ENCODE measurements at places on chromosomes 13 and 19.

GRCh38 chr19:3285647-3286176 is 61.3 kb downstream of the CELF5 start:
- DNase-seq, result peak; percentile 38

DNA sequence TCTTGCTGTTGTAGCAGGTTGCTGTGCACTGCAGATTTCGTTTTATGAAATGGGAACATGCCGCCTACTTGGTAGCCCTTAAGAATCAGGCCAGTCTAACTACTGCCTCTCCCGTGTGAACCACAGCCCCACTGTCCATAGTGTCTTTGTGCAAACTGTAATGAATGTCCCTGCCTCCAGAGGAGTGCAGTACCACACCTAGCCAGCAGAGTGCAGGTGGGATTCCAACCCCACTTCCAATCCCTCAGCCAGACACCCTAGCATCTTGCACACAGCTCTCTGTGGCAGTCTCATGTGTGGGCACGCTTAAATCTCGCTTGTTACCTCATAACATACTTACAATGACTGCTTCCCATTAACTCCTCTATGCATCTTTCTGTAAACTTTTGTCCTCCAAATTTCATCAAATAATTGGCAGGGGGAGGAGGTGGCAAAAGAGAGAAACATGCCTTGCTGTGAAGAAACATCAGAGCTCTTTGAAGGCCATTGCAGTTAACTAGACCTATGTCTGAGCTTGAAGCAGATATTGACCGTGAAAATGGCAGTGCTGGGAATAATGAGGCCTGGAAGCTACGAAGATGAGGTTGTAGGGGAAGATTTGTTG is 47.2 kb downstream of the ZAR1L start:
- DNase-seq, result no peak

- DNase-seq, result no peak
These were observed 1.5 kb downstream of the OR10H1 start for GRCh38 chr19:15813916-15814315.

- no peak for DNase-seq
These were observed 5.9 kb upstream of the CACNG7 start for GRCh38 chr19:53903055-53903680.

- no peak for DNase-seq
These were observed 341.2 kb upstream of the DACH1 start for GRCh38 chr13:72208112-72208645.

DNA sequence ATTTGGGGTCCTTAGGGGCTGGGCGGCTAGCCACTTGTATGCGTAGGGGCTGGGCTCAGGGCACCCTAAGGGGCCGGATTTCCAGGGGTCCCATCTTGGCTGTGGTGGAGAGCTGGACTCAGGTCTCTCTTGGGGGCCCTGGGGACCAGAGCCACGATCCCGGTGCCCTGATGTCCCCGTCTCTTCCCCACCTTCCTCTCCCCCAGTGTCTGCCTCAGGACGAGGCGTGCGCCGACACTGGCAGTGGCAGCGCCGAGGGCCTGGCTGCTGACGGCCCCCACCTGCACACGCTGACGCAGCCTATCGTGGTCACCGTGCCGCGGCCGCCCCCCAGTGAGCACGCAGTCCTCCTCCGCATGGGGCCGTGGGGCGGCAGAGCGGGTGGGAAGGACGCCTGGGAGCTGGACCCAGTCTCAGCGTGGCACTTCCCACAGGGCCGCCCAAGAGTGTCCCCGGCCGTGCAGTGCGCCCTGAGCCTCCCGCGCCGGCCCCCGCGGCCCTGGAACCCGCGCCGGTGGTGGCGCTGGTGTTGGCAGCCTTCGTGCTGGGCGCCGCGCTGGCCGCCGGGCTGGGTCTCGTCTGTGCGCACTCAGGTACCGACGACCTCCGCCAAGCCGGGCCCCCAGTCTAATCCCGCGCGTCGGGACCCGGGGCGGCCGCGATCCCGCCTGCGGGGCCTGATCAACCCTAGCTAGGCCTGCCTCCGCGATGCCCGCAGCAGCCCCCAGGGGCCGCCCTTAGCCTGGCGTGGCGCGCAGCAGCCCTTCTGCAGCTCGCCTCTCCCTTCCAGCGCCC is 2.7 kb upstream of the SNAPC2 start:
- peak; percentile 72 for DNase-seq

GRCh38 chr13:32911506-32911905 is 104.7 kb upstream of the KL start:
- no peak for DNase-seq

GRCh38 chr19:54160854-54161253 is 1.3 kb upstream of the LENG1 start:
- no peak for DNase-seq

- no peak for DNase-seq
These were observed 10.6 kb downstream of the PIAS4 start for GRCh38 chr19:4018140-4018613.

DNA sequence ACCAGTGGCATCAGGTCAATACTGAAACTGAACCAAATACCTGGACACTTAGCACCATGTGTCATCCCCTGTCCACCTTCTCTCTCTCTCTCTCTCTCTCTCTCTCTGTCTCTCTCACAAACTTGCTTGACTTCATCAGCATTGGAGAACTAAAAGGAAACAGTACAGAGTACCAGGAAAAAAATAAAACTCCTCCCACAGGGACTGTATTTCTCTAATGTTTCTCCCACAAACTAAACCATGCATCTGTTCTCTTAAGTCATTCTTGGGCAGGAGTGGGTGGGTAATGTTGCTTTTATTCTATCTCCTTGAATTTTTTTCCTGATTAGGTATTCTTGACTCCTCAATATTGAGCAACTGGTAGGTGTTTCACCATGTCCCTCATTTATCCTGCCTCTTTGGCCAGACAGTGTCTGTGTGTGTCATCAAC is 112.9 kb upstream of the CACNA1A start:
- DNase-seq, result no peak

DNA sequence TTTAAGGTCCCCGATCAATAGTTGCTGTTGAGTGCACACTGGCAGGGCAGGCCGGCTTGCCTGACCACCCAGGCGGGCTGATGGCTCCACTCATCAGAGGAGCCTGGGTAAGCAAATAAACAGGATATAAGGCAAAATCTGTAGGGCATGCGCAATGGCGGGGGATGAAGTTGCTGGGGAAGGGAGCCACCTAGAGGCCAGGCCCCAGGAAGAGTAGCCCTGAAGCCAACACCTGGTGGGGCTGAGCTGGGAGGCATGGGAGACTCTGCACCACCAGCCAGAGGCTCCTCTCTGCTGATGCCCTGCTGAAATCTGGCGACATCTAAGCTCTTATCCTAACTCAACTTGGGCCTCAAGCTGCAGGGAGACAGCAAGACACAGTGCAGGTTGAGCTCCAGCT is 324.3 kb downstream of the ZNF536 start:
- DNase-seq, result no peak

DNA sequence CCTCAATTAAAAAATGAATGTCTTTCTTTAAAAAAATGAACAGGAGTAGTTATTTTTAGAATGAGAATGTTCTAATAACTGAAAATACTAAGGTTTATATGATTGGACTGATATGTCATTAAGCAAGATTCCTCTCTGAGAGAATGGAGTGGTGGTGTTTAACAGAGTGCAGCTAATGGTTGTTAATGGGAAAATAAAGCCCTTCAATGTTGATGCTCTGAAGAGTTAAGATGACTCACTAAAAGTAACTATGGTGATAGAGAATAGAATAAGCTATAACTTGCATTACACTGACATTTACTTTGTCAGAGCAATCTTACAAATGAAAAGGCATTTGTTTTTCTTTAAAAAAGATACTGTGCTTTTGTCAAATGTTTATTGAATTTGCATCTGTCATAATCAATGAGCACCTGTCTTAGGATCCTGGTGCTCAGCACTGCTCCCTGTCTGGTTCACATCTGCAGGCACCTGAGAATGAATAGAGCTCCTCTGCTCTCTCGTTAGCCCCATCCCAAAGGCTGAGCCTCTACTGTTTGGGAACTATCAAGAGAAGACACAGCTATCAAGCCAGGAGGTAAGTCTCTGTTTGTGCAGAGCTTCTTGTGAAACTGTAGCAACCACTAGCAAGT is 15.1 kb downstream of the PABPC3 start:
- no peak for DNase-seq

GRCh38 chr19:53772943-53773342 is 51.2 kb downstream of the NLRP12 start:
- no peak for DNase-seq

- DNase-seq, result no peak
These were observed 68.2 kb downstream of the LRCH1 start for GRCh38 chr13:46621133-46621532.

- peak; percentile 14 for DNase-seq
These were observed 12.7 kb downstream of the SUGT1 start for GRCh38 chr13:52665325-52665724.

DNA sequence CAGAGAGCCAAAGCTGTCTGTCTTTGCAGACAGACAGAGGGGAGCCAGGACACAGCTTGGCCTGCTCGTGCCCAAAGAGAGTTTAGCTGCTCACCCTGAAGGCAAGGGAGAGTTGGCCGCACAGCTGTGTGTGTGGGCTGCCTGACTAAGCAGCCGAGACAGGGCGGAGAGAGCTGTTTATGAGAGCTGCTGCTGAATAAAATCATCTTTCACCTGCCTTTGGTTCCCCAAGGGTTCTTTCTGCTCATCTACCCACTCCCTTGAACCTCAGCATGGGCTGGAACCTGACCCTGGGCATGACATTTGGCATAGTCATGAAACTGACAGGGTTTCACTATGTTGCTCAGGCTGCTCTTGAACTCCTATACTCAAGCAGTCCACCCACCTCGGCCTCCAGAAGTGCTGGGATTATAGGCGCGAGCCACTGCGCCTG is 98.2 kb downstream of the RBM26 start:
- DNase-seq, result no peak

GRCh38 chr19:18648973-18649315 is 12.1 kb downstream of the KLHL26 start:
- DNase-seq, result no peak

GRCh38 chr19:14871619-14872230 is 14.2 kb downstream of the OR7A17 start:
- no peak for DNase-seq

DNA sequence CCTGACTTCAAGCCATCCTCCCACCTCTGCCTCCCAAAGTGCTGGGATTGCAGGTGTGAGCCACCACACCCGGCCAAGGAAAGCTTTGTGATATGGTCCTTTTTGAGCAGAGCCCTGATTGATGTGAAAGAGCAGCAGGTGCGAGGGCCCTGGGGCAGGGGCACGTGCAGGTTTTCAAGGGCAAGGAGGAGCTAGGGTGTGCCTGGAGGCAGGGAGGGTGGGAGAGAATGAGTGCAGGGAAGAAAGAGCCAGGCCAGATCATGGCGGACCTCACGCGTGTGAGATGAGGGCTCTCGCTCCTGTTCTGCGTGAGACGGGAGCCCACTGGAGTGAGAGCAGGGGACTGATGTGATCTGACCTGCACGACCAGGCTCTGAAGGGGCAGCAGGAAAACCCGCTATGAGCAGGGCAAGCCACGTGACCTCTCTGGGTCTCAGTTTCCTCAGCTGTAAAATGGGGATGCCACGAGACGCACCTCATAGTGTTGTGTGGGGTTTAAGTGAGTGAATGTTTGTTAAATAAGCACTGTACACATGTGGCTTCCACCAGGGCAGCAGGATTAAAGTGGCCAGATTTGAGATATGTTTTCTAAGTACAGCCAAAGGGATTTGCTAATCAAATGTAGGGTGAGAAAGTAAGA is 25.8 kb downstream of the FAAP24 start:
- no peak for DNase-seq

- DNase-seq, result no peak
These were observed 1.4 kb downstream of the PEG3 start for GRCh38 chr19:56838909-56839651.

- DNase-seq, result no peak
These were observed 69.1 kb downstream of the FLT1 start for GRCh38 chr13:28425793-28426192.

DNA sequence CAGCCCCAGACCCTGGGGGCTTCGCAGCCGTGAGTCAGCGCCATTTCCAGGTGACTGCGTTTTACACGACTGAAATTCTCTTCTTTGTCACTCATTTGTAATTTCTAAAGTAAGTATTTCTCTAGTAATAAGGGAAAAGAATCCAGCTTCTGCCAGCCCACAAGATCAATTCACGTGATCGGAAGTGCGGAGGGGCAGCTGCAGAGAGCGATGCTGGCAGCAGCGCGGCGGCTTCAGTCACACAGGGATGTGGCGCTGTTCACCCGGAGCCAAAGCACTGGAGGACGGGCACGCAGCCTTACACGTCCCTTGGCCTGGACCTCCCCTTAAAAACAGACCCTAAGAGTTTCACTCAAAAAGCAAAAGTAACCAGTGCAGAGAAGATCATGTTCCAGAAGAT is 18.4 kb downstream of the GRTP1 start:
- DNase-seq, result no peak

- no peak for DNase-seq
These were observed 65.7 kb downstream of the SOX1 start for GRCh38 chr13:112132619-112133018.

- DNase-seq, result no peak
These were observed 7.0 kb upstream of the LSM14A start for GRCh38 chr19:34165295-34165738.

- no peak for DNase-seq
These were observed 418.1 kb upstream of the ARGLU1 start for GRCh38 chr13:106986033-106986484.

DNA sequence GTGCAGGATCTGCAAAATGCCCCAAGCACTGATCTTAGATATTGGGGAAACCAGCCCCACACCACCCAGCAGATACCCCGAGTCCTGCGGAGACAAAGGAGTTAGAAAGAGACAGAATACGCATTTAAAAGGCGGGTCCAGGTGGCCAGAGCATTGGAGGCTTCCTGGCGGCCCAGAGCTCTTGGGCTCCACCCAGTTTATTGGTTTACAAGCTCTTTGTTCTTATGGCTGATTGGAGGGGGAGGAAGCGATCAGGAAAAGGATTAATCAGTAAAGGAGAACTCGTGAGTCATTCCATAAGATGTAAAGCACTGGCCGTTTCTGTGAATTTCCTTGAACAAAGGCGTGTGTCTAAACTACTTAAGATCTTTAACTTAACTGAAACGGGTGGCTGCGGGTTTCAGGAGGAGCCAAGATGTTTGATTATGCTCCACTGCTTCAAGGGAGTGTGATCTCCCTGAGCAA is 926 bp downstream of the ZNF587 start:
- peak; percentile 28 for DNase-seq

DNA sequence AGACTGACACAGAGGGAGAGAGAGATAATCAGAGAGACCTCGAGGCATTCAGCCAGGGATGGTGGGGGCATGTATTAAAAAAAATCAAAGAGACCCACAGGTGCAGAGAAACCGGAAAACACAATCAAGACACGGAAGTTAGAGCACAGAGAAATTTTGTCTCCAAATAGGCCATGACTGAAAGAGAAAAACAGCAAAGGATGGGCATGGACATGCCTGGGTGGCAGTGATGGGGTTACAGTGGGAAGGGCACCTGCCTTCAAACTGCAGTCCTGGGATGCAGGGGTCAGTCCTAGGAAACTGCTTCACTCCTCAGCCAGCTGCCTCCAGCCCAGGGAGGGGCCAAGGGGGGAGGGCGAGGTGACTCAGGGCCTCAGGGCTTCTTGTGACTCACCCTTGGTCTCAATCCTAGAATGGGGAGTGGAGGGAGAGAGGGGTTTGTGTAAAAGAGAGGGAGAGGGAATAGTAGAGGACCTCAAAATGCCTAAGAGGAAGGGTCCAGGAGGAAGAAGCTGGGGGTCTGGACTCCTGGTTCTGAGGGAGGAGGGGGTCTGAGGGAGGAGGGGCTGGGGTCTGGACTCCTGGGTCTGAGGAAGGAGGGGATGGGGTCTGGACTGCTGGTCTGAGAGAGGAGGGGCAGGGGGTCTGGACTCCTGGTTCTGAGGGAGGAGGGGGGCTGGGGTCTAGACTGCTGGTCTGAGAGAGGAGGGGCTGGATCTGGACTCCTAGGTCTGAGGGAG is 3.6 kb upstream of the KCNN4 start:
- DNase-seq, result no peak

GRCh38 chr19:55283548-55284377 is at the start of gene BRSK1:
BRSK1 (plus strand) TSS chr19:55283997; CDS start chr19:55284443, 446 bp downstream.
- DNase-seq, result no peak

All from GM06990 (cell line).